ENCODE measurements at places on chromosomes 13 and 19. TPM values are rescaled to one million over a fixed set of nuclear protein-coding genes. Genes with fewer than 3 reads are reported as not detected.

- no peak for DNase-seq
These were observed 17.0 kb downstream of the SLC7A1 start for GRCh38 chr13:29578300-29579085.

The CPB2 gene
- polyA plus RNA-seq, result 0.19 TPM

The ZNF44 gene
- 60.3 TPM for polyA plus RNA-seq

DNA sequence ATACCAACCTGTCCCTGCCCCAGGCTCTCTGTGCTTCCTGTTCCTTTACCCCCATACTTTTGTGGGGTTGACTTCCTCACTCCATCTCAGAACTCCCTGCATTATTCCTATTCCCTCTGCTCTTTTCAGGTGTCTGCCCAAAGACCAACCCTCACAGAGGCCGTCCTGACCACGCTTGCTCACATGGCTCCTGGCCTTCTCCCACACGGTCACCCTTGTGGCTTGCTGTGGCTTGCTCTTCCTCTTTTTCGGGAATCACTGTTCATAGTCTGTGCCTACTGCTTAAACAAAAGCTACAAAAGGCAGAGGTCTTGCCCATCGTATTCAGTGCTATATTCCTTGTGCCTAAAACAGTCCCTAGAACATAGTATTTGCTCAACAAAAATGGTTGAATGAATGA, 25.2 kb upstream of the ARGLU1 start:
- DNase-seq, result no peak

- no peak for DNase-seq
These were observed 57.5 kb downstream of the RAB20 start for GRCh38 chr13:110503979-110504499.

DNA sequence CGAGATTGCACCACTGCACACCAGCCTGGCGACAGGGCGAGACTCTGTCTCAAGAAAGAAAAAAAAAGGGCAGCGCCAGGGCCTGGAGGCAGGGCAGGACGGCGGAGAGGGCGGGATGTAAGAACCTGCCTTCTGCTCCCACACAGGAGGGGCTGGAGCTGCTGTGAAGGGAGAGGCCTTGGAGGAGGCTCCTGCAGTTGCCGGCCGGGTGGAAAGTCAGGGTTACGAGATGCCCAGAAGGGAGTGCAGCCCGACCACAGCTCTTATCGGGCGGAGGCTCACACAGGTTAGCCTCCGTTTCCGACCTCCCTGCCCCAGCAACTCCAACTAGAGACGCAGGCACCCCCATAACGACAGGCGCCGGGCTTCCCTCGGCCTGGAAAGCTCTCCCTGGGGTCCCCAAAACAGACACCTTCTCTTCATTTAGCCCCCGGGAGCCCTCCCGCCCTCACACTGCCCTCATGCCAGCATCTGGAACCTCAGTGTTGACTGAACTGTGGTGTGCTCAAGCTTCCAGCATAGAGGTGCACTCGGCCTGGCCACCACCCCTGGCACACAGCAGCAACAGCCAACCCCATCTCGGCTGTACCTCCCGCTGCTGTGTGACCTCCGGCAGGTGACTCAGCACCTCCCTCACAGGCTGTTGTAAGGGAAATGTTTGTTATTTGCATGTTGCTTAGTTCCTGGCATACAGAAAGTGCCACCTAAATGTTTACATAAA, 1.4 kb downstream of the PLPP2 start:
- no peak for DNase-seq

The RPL28 gene
- 826 TPM for polyA plus RNA-seq

GRCh38 chr19:3710265-3710812, 2.2 kb downstream of the TJP3 start:
- no peak for DNase-seq

- DNase-seq, result no peak
These were observed 4.1 kb downstream of the KATNAL1 start for GRCh38 chr13:30303269-30303668.

The ZNF584 gene
- polyA plus RNA-seq, result 14.0 TPM

DNA sequence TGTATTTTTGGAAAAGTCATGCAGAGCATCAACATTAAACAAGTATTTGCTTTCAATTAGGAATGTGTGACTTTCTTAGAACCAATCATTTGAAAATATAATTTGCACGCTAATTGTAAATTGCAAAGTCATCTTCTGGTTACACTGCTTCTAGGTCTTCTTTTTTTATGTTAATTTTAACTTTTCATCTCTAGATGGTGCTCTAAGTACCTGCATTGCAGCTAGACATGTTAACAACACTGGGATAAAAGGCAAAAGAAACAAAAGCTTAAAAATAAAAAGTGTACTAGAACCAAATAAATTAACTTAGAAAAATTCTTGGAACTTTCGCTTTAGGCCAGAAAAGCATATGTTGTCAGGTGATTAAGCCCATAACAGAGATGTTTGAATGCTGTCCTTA, 2758.2 kb downstream of the PCDH9 start:
- peak; percentile 16 for DNase-seq

DNA sequence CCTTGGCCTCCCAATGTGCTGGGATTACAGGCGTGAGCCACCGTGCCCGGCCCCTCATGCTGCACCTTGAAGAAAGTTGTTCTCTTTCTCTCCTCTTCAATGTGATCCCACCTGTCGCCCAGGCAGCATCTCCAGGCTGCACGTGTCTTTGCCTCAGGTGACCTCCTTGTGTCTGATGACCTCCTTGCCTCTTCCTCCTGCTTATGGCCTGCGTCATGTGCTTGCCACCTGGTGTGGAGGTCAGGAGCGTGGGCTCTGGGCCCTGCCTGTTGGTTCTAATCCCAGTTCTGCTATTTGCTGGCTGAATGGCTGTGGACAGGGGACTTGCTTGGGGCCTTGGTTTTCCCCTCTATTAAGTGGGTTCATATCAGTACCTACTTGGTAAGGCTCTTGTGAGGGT, 6.3 kb downstream of the BICRA start:
- no peak for DNase-seq

The CEACAM8 gene
- 0.25 TPM for polyA plus RNA-seq

GRCh38 chr19:45705115-45705514, 12.6 kb downstream of the QPCTL start:
- no peak for DNase-seq

DNA sequence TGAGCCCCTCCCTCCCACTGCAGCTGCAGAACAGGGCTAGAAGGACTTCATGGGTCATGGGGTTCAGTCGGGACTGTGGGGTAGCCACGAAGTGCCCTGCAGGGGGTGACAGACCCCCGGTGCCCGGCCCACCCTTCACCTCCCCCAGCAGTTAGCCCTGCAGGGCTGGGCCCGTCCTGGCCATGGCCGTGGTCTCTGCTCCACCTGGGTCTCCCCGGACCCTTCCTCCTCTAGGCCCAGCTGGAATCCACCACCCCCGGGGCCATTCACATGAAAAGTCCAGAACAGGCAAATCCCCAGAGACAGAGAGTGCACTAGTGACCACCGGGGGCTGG, 17.3 kb downstream of the MKNK2 start:
- no peak for DNase-seq

The PALM gene
- polyA plus RNA-seq, result 115 TPM

The AZU1 gene
- polyA plus RNA-seq, result 1.3 TPM

The LYPD4 gene
- polyA plus RNA-seq, result not detected

DNA sequence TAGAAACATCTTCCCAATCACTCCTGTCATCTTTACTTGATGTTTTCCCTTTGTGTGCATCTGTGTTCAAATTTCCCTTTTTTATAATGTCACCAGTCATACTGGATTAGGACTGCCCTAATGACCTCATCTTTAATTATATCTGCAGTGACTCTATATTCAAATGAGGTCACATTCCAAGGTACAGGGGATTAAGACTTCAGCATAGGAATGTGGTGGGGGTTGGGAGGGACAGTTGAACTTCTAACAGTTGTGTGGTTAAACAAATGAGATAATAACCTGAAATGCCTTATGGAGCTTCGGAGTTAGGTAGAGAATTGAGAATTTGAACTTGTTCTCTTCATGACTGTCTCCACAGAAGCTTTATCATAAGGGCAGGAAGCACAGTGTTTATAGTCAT, 23.0 kb downstream of the PAN3 start:
- no peak for DNase-seq

DNA sequence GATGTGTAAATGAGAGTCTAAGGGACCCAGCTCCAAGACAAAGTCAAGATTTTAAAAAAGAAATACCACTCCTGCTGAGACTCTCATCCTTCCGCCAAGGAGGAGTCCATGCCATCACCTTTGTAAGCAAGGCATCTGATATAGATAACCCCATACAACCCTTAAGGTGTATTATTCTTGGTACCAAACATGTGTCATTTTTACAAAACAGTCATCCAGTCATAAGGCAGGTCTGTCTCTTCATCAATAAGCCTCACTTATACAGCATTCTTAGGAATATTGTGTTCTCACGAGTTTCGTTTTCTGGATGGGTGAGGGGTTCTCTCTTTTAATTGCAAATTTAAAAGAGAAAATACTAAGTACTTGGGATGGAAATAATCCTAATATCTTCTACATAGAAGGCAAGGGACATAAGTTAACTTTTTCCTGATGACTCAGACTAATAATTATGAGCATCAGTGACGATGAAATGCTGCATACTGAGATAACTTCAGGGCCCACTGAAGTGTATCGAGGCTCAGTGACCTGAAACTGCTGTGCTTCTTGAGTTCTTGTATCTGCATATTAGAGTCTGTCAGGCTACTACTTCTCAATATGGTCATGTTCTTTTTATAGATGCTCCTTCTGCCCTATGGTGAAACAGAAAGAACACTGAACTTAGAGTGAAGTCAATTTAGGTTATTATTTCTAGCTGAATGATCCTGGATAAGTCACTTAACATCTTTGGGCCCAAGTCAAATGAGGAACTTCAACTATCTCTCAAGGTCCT, 166.6 kb downstream of the KLF12 start:
- DNase-seq, result no peak

DNA sequence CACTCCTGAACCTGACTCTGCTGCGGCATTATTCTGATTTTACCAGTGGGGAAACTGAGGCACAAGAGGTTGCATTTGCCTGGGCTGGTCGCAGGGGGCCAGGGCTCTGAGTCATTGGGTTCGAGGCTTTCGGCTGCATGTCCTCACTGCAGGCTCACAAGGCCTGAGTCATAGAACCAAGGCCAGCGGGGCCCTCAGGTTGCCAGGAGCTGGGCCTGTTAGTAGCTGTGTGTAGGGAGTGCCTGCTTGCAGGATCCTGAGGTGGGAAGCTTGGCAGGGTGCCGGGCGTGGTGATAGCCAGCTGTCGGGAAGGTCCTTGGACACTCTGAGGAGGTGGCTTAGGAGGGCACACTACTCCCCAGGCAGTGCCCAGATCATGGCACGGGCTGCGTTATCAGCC, 21.6 kb upstream of the F2RL3 start:
- DNase-seq, result no peak

DNA sequence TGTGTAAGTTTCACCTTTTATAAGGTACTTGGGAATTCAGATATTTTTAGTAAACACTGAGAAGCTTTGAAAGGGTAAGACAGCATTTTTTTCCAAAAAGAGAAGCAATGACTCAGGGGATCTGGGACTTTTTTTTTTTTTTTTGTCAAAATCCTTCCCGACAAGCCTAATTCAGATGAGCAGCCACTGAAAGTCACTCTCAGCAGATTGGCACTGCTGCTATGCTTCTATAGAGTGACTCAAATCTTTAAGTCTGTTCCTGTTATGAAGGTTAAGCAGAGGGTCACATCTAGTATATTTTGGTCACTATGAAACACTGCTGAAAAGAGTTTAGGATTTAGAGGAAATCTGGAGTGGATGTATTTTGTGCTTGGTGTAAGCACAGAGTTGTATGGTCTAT, 571.1 kb downstream of the MYO16 start:
- DNase-seq, result no peak

DNA sequence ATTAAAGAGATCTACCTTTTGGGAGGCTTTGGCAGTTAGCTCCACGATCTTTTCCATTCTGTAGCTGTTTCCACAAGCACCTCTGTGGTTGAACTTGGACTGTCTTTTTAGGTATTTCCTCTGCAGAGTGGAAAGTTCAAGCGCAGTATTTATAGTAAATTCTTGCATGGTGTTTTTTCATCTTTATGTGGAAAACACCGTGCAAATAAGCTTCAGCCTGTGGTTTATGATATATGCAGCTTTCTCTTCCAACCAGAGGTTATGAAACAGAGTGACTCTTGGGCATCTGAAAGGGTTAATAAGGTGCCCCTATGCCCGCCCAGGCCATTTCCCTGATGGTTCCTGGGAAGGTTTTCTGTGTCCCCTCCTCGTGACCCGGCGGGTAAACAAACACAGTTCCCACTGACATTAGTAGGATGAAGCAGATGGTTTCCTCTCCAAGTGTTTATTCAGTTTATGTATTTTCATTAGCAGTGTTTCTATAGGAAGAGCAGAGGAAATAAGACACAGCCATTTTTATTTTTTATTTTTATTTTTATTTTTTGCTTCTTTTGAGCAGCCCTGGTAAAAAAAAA, 39.7 kb upstream of the RNF113B start:
- no peak for DNase-seq

All from left renal cortex interstitium (tissue), 4 donors.